ENCODE measurements at places on chromosomes 1 and 21.

- DNase-seq, result no peak
Measured at GRCh38 chr1:84665703-84666317, 24.5 kb downstream of the SSX2IP start.

GRCh38 chr1:239269706-239270105 lies 116.7 kb upstream of the CHRM3 start:
- DNase-seq, result no peak

- DNase-seq, result no peak
Measured at GRCh38 chr1:25770541-25771220, 29.3 kb upstream of the SELENON start.

- DNase-seq, result no peak
Measured at GRCh38 chr1:220894025-220894923, 15.0 kb downstream of the HLX start.

GRCh38 chr1:110184446-110184845 lies 25.7 kb upstream of the KCNC4 start:
- no peak for DNase-seq
